ENCODE measurements at places on chromosomes 1 and 21.

- peak; percentile 31 for DNase-seq
These were observed 71.8 kb downstream of the SPAG17 start for GRCh38 chr1:118113261-118113660.

DNA sequence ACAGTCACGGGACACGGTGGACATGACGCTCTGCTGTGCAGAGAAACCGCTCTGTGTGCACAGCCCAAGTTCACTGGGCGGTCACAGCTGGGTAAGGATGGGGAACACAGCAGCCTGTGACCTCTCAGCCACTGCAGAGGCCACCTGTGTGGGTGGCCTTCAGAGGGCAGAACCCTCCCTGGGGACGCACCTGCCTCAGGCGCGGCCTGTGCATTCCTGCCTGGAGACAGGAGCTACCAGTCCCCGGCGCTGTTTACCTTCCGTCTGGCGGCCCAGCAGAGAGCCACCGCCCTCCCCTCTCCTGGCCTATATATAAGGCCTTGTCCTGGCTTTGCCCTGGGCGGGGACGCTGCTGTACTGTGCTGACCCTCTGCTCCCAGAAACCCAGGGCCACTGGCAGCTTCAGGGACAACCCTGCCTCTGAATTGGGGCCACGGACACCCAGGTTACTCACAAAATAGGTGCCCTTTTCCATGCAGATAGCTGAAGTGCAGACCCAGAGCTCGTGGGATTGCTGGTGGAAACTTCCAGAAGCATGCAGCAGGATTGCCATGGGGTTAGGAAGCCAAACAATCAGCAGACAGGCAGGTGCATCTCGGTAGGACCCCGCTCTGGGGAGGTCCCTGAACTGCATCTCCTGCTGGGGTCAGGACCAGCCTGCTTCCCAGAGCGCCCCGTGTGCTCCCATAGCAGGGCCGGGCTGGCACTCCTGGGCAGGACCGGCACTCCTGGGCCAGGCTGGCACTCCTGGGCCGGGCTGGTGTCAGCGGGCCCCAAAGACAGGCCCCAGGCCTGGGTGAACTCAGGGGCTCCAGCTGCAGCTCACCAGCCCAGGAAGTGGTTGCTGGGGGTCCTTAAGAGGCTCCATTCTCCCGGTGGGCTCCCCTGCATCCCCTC, 83.6 kb downstream of the SIK1 start:
- DNase-seq: peak; percentile 98

DNA sequence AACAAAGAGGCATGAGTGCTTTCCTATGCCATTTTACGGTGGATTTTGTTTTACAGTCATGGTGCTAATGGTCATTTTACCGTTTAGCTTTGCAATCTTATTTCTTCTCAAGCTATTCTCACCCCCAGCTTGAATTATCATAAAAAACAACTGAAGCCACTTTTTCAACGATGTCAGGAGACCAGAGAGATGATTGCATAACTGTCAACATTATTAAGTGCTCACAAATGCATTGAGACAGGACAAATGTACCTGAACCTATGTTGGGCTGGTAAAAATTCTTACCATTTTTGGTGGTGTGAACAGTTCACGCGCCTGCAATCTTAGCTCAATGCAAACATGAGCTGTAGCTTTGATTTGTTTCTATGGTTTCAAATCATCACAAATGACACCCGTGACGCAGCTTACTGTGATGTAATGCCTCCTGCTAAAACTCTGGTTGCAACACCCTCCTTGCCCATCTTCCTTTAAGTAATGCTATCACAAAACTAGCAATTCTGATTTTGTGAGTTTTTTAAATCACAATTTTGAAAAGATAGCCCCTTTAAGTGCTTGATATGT, 104.4 kb downstream of the UCHL5 start:
- no peak for DNase-seq

GRCh38 chr1:58469016-58469415, 77.5 kb downstream of the OMA1 start:
- DNase-seq: no peak

DNA sequence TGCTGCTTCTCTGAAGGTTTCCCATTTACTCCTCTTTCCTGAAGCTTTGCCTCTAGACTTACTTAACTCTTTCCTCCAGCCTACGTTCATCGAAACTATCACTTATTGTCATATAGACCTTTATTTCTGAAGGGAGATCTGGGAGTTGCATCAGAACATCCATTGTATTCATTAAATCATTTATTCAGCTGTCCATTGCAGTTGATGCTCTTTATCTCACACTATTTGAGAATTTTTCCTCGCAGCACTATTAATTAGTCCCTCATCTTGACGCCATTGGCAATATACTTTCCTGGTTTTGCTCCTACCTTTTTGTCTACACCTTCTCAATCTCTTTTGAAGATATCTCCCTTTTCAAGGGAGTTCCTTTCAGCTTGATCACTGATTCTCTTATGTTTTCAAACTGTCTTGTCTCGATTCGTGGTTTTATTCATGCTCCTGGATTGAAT, 757 bp upstream of the LRIF1 start:
- DNase-seq: no peak

DNA sequence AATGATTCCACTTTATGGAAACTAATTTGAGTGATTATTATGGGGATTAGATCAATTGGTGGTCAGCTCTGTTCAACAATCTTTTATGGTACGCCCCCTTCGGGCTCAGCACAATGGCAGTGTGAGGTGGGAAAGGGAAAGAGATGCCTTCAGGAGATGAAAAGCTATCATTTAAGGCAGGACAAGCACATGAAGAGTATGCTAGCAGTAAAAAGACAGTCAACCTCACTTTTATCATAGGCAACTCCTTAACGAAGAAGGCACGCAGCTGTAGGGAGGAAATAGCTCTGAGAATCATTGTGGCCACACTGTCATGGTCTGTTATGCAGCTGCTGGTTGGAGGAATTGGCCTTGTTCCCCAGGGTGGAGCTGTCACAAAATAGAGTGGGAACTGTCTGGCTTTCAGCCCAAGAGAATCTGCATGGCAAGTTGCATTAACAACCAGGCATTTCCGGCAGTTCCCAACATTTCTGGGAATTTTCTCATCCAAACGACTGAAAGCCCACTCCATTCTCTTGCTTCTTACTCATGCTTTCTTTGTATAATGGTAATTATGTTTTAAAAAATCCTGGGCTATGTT, 54.4 kb upstream of the BCL10 start:
- no peak for DNase-seq

GRCh38 chr1:234369784-234370183, 3.5 kb upstream of the COA6 start:
- DNase-seq: peak; percentile 21

- peak; percentile 16 for DNase-seq
These were observed 16.4 kb upstream of the RASSF5 start for GRCh38 chr1:206490771-206491405.

GRCh38 chr1:104315823-104316222, 566.1 kb downstream of the AMY1C start:
- DNase-seq: peak; percentile 44

DNA sequence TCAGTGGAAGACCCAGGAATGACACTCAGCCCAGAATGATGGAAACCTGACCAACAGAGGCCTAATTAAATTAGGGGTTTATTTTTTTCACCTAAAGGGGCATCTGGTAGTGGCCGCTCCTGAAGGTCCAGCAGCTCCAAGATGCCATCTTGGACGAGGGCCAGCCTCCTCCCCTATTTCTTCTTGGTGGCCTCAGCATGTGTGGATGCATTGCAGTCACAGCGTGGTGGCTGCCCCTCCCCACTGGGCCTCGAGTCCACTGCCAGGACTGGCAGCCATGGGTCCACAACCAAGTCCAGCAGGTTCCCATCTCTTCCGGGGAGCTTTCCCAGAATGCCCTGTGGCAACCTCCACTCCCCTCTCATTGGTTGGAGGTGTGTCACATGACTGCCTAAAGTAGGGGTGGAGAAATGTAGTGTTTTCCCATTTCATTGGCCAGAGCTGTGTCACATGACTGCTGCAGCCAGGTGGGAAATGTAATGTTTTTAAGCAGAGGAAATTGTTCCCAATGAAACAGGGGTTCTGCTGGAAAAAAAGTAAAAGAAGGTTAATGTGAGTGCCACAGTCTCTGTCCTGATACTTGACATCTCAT, 628.2 kb downstream of the PTPRU start:
- no peak for DNase-seq

GRCh38 chr1:52553362-52554266, 722 bp upstream of the TUT4 start:
- peak; percentile 92 for DNase-seq

GRCh38 chr1:234593771-234594504, 16.0 kb downstream of the IRF2BP2 start:
- DNase-seq: no peak

DNA sequence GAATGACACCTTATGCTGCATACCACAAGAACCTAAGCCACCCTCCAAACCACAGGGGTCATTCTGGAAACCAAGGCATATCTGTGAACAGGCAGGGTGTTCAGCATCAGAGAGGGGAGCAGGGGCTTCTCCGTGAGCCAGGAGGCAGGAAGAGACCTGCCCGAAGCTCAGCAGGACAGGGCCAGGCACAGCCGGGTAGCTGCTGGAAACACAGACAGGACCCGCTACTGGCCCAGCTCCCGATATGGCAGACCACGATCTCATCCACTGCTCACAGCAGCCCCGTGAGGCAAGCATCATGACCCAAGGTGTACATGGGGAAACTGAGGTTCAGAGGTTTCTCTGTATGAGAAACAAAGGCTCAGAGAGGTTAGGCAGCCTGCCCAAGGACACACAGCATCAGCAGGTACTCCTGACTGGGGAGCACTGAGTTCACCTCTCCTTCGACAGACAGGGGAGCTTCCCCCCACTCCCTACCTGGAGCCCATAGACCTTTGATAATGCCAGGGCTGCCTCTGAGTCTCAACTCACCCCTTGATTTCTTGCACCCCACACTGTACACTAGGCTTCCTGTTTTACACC, 317.7 kb downstream of the MATN1 start:
- no peak for DNase-seq

DNA sequence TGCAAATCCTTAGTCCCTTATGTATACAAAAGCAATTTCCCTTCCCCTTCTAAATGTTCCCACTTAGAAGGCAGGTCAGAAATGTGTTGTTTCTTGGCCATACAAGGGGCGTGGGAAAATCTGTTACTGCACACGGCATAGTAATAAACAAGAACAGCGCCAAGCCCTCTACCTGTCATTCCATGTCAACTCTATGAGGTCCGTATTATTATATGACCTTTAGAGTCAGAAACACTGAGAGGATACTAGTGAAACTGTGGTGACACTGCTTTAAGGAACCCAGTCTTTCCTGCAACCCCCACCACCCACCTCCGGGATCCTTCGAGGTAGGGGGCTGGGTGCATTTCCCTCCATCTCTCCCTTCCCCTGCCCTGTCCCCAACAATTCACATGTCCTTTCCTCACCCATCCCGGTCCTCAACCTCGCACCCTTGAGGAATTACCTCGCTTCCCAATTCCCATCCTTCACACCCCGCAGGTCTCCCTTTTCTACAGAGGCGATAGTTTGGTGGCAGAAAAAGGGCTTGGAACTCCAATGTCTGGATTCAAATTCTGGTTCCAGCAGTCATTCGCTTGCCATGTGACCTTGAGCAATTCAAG, 647 bp downstream of the SDHB start:
- DNase-seq: peak; percentile 16

DNA sequence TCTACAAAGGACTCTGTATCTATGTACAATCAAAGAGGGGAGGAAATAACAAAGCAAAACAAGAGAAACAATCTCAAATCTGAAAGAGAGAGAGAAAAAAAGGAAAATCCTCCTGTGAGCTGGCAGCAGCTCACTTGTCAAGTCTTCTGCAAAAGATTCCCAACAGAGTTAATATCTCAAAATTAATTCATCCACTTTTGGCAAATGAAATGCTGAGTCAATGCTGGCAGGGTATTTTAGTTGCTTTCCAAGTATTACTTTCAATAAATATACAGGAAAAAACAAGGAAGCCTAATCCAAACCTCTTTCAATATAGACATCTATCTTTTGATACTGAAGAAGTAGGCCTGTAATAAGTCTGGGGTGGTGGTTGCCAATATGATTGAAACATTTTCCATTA, 613.9 kb upstream of the NEGR1 start:
- no peak for DNase-seq

DNA sequence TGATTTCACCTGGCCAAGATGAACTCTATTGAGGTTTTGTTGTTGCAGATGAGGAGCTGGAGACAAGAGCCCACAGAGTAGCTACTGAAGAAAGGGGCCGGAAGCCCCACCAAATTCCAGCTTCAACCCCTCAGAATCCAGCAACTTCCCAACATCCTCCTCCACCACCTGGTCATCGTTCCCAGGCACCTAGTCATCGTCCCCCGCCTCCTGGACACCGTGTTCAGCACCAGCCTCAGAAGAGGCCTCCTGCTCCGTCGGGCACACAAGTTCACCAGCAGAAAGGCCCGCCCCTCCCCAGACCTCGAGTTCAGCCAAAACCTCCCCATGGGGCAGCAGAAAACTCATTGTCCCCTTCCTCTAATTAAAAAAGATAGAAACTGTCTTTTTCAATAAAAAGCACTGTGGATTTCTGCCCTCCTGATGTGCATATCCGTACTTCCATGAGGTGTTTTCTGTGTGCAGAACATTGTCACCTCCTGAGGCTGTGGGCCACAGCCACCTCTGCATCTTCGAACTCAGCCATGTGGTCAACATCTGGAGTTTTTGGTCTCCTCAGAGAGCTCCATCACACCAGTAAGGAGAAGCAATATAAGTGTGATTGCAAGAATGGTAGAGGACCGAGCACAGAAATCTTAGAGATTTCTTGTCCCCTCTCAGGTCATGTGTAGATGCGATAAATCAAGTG, 14.3 kb downstream of the CD2 start:
- DNase-seq: no peak
